Naive thymus-derived CD4-positive, alpha-beta T cell (primary cell): ENCODE measurements at places on chromosomes 5 and 9. TPM values are rescaled to one million over a fixed set of nuclear protein-coding genes. Genes with fewer than 3 reads are reported as not detected.
A peak's percentile ranks its signal among the peaks of the same experiment; 100 is the strongest.

DNA sequence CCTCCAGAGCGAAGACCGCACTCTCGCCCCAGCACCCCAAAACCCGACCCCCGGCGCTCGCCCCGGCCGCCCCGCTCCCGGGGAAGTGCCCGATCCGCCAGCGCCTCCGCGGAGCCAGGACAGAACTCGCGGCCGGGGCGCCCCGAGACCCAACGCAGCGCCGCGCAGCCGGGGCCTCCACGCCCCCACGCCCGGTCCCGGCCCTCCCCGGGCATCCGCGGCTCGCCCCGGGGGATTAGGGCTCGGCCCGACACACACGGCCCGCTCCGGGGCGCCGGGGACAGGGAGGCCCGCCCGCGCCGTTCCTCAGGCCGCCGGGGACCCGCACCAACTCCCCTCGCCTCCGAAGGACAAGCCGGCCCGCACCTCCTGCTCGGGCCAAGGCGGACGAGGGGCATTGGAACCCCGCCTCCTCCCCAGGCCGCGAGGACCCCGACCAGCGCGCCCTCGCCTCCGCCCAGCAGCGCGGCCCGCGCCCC is 544 bp downstream of the FNBP1 start:
- no peaks in the 10 kb centered on the region for H3K36me3 ChIP-seq
- DNase-seq = peak; percentile 47
- peak overlapping the region; percentile 96 for H3K27ac ChIP-seq
- peaks cover 39% of the 10 kb centered on the region for H3K4me1 ChIP-seq
- no peaks in the 10 kb centered on the region for H3K27me3 ChIP-seq
- peak overlapping the region; percentile 89 for H3K4me3 ChIP-seq

DNA sequence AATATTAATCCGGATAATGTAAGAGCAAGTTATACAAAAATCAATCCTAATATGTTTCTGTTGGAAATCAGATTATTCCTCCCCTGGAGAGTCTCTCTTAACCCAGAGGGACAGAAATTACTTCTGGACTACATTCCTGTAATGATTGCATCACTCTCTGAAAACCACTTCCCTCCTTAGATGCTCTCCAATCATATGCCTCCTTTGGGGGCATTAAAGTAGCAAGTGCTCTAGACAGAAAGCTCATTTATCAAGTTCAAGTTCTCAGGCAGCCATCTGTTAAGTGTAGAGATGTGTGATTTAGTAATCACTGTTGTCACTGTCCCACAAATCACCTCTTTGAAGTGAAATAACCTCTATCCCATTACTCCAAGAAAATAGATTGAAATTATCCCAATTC is 247.1 kb downstream of the SLCO4C1 start:
- no peaks in the 10 kb centered on the region for H3K36me3 ChIP-seq
- H3K4me1 ChIP-seq = no peaks in the 10 kb centered on the region
- DNase-seq = no peak
- no peak overlapping the region for H3K4me3 ChIP-seq
- H3K27ac ChIP-seq = no peak overlapping the region

GRCh38 chr5:143843461-143843860 is 31.5 kb downstream of the HMHB1 start:
- H3K27ac ChIP-seq = no peak overlapping the region
- H3K36me3 ChIP-seq = no peaks in the 10 kb centered on the region
- H3K4me3 ChIP-seq = no peak overlapping the region

GRCh38 chr9:100595391-100596199 is 17.7 kb downstream of the CAVIN4 start:
- no peak overlapping the region for H3K4me3 ChIP-seq
- DNase-seq = no peak
- H3K27me3 ChIP-seq = no peaks in the 10 kb centered on the region
- peaks cover 8% of the 10 kb centered on the region for H3K4me1 ChIP-seq
- no peaks in the 10 kb centered on the region for H3K36me3 ChIP-seq

DNA sequence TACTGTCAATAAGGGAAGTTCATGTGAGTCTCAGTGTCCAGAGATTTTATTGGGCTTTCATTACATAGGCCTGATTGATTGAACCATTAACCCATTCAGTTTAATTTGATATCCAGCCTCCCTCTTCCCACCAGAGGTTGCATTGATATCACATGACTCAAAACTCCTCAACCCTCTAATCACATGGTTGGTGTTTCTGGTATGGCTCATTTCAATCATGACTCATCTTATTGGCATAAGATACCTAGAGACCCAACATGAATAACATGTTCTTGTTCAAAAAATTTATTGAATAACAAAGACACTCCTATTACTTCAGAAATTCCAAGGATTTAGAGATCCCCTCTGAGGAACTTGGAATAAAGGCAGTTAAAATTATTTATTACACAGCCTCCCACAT is 982.2 kb downstream of the TLE1 start:
- no peaks in the 10 kb centered on the region for H3K27me3 ChIP-seq
- H3K4me3 ChIP-seq = no peak overlapping the region
- no peaks in the 10 kb centered on the region for H3K36me3 ChIP-seq
- no peak for DNase-seq
- no peaks in the 10 kb centered on the region for H3K4me1 ChIP-seq

DNA sequence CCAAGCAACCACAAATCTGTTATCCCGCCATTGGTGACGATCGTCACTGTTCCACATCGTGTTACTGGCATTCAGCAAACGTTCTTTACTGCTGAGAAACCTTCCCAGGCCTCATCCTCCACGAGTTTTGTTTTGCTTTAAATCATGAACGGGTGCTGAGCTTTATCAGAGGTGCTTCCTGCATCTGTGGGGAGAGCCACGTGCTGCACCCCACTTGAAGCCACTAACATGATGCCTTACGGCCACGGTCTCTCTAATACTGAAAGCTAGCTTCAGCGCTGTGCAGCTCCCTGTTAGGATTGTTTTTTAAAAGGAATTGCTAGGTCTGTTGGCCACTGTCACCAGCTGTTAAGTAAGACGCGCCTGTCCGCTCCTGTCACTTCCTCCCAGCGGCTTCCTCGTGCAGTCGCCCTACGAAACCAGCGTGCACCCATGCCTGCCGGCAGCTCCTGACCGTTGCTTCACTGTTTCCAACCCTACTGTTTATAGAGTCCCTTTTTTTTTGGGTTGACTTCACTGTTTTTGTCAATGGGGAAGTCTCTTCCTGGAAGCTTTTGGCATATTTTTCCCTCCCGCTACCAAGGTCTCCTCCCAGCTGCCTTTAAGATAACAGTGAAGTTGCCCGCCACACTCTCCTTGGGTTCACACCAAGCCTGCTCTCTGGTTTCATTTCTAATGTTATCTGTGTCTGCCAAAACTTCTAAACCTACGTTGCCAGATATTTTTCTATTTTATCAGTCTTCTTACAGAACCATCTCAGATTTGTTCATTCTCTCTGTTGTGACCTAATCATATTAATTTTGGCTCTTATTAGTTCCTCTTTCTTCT is 20.3 kb downstream of the LPCAT1 start:
- no peaks in the 10 kb centered on the region for H3K27me3 ChIP-seq
- no peak overlapping the region for H3K27ac ChIP-seq
- no peaks in the 10 kb centered on the region for H3K36me3 ChIP-seq
- H3K4me3 ChIP-seq = no peak overlapping the region

- H3K27ac ChIP-seq = no peak overlapping the region
- H3K4me1 ChIP-seq = peaks cover 15% of the 10 kb centered on the region
- peak; percentile 41 for DNase-seq
- no peak overlapping the region for H3K4me3 ChIP-seq
- peaks cover 15% of the 10 kb centered on the region for H3K36me3 ChIP-seq
These were observed 6.3 kb downstream of the TESK1 start for GRCh38 chr9:35611230-35611797.

- no peak for DNase-seq
- H3K4me3 ChIP-seq = no peak overlapping the region
- H3K27me3 ChIP-seq = no peaks in the 10 kb centered on the region
- H3K27ac ChIP-seq = no peak overlapping the region
- no peaks in the 10 kb centered on the region for H3K36me3 ChIP-seq
These were observed 59.5 kb downstream of the RORB start for GRCh38 chr9:74556685-74557084.

GRCh38 chr9:21479152-21479702 is 2.9 kb downstream of the IFNE start:
- H3K36me3 ChIP-seq = no peaks in the 10 kb centered on the region
- no peaks in the 10 kb centered on the region for H3K27me3 ChIP-seq
- H3K27ac ChIP-seq = no peak overlapping the region
- no peak for DNase-seq
- H3K4me1 ChIP-seq = no peaks in the 10 kb centered on the region
- no peak overlapping the region for H3K4me3 ChIP-seq

The ENC1 gene
- 0.77 TPM for polyA plus RNA-seq

The TBC1D2 gene
- polyA plus RNA-seq = 3.3 TPM

GRCh38 chr9:107105784-107106183 is 177.3 kb upstream of the RAD23B start:
- H3K36me3 ChIP-seq = no peaks in the 10 kb centered on the region
- H3K27ac ChIP-seq = no peak overlapping the region
- no peak overlapping the region for H3K4me3 ChIP-seq
- no peak for DNase-seq

DNA sequence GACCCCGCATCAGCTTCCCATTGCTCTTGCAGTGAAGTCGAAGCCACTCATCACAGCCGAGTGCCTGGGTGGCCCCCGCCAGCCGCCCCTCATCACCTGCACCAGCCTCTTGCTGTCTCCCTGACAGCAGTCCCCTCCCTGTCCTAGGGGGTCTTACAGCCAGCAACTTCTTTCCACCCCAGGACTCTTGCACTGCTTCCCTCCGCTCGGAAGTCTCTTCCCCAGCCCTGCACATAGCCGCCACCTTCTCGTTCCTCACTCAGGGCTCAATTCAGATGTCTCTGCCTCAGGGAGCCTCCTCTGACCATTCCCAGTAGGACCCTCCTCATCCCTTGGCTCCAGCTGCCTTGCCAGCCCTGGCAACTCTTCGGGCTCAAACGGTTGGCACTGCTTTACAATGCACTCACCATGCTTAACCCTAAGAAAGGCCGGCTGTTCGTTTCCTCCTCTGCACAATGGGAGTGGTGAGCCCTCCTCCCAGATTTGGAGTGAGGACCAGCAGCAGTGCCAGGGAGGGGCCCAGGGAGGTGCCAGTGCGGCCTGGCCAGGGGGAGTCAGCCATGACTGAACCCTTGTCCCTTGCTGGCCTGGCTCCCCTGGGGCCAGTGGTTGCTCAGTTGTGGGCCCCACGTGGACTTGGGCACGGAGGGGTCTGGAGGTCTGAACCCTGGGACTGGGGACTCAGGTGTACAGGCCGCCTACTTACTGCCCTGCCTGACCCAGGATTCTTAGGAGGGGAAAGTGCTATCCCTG is 6.1 kb downstream of the TCF7 start:
- H3K4me3 ChIP-seq = peak overlapping the region; percentile 86
- DNase-seq = no peak
- no peaks in the 10 kb centered on the region for H3K27me3 ChIP-seq

GRCh38 chr5:4990017-4990416 is 150.1 kb upstream of the ADAMTS16 start:
- H3K36me3 ChIP-seq = no peaks in the 10 kb centered on the region
- no peaks in the 10 kb centered on the region for H3K4me1 ChIP-seq
- no peak overlapping the region for H3K27ac ChIP-seq
- no peaks in the 10 kb centered on the region for H3K27me3 ChIP-seq

- no peak overlapping the region for H3K4me3 ChIP-seq
- no peak overlapping the region for H3K27ac ChIP-seq
- DNase-seq = no peak
- H3K27me3 ChIP-seq = no peaks in the 10 kb centered on the region
- no peaks in the 10 kb centered on the region for H3K36me3 ChIP-seq
These were observed 14.6 kb downstream of the DAPK1 start for GRCh38 chr9:87512311-87512710.

- no peaks in the 10 kb centered on the region for H3K4me1 ChIP-seq
- no peak overlapping the region for H3K27ac ChIP-seq
- H3K27me3 ChIP-seq = no peaks in the 10 kb centered on the region
- no peak for DNase-seq
- no peaks in the 10 kb centered on the region for H3K36me3 ChIP-seq
- H3K4me3 ChIP-seq = no peak overlapping the region
These were observed 161.6 kb downstream of the BNC2 start for GRCh38 chr9:16708656-16709435.

DNA sequence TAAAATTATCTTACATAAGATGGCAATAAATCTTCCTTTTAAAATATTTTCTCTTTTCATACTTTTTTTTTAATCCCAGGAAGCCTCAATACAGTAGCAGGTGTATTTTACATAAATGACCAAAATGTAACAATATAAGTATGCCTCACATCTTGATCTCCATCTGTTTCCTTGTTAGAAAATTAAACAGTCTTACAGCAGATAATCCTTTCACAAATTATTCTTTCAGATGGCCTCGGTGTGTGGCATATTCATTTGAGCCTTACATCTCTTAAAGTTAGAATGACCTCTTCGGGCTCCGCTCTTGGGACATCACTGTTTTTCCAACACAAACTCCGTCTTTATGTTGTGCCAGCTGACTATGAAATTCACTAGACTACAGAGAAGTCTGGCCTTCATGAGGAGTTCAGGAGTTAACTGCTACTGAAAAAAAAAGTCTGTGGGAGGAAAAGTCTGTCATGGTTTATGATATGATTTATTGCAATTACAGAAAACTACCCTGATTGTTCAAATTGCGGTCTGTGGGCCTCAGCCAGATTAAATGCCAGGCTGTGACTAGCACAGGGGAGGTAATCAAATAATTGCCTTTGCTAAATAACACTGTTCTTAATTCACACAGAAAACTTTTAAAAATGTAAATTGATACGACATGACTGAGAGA is 292.9 kb upstream of the PUM3 start:
- no peak overlapping the region for H3K27ac ChIP-seq
- no peaks in the 10 kb centered on the region for H3K27me3 ChIP-seq

DNA sequence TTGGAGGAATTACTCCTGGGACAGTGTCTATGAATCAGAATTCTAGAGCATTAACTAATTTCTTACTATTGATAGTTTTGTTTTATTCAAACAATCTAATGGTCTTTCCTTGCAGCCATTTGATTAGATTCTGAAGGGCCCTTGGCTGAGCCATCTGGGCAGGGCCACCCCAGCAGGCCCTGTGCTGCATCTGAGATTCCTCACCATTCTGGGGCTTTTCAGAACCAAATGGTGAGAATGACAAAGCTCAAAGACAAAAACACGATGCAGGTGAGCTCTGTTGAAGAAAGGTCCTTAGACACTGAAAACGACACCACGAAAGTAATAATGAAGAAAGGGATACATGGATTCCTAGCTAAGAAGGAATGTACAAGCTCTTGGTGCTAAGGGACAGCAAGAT is 321.0 kb upstream of the IRX4 start:
- no peaks in the 10 kb centered on the region for H3K36me3 ChIP-seq
- H3K4me1 ChIP-seq = no peaks in the 10 kb centered on the region
- peaks cover 4% of the 10 kb centered on the region for H3K27me3 ChIP-seq
- DNase-seq = no peak
- H3K4me3 ChIP-seq = no peak overlapping the region

GRCh38 chr9:1261266-1261665 is 211.1 kb downstream of the DMRT2 start:
- no peak overlapping the region for H3K27ac ChIP-seq
- no peaks in the 10 kb centered on the region for H3K36me3 ChIP-seq
- no peak overlapping the region for H3K4me3 ChIP-seq
- no peaks in the 10 kb centered on the region for H3K4me1 ChIP-seq
- H3K27me3 ChIP-seq = no peaks in the 10 kb centered on the region
- no peak for DNase-seq

The DMRT3 gene
- not detected for polyA plus RNA-seq

The SLC25A2 gene
- 0.34 TPM for polyA plus RNA-seq

The AK1 gene
- polyA plus RNA-seq = 0.09 TPM
